Endothelial cell of umbilical vein (primary cell): ENCODE measurements at places on chromosomes 16 and 17. TPM values are rescaled to one million over a fixed set of nuclear protein-coding genes. Genes with fewer than 3 reads are reported as not detected.

- DNase-seq: peak; percentile 90
Observed at GRCh38 chr16:20866145-20866772, 33.9 kb downstream of the DCUN1D3 start.

DNA sequence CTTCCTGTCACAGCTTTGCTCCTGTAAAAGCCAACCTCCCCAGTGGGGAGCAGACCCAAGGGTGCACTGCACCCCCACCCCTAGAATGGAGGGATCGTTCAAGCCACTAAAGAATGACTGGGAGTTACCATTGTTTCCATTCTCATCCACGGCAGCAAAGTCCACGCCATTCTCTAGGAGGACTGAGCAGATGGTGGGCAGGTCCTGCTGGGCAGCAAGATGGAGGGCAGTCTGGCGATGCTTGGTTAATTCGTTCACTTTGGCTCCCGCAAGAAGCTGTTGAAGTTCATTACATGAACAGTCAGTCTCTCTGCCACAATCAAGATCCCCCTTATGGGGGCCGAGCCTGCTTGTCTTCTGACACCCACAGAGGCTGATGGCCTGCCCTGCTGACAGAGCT, 30.8 kb downstream of the CYB5D2 start:
- no peak for DNase-seq

DNA sequence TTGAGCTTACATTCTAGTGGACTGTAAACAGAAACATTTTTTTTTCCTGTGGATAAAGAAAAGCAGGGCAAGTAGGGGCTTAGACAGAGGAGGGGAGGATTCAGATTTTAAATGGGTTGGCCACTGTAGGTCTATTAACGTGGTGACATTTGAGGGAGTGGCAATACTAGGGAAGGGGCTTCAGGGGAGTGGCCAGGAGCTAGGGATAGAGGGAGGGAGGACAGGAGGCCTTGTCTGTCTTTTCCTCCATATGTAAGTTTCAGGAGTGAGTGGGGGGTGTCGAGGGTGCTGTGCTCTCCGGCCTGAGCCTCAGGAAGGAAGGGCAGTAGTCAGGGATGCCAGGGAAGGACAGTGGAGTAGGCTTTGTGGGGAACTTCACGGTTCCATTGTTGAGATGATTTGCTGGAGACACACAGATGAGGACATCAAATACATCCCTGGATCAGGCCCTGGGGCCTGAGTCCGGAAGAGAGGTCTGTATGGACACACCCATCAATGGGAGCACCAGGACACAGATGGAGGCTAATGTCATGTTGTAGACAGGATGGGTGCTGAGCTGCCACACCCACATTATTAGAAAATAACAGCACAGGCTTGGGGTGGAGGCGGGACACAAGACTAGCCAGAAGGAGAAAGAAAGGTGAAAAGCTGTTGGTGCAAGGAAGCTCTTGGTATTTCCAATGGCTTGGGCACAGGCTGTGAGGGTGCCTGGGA, 6.5 kb upstream of the HBM start:
- DNase-seq: no peak

SLFN12 gene
- total RNA-seq: 29.9 and 42.6 TPM in 2 replicates

HNF1B gene
- total RNA-seq: not detected in 2 replicates

NPIPA7 gene
- 6.8 and 12.2 TPM in 2 replicates for total RNA-seq
